WTC11 (cell line): ENCODE measurements at places on chromosomes 2 and 18. TPM values are rescaled to one million over a fixed set of nuclear protein-coding genes. Genes with fewer than 3 reads are reported as not detected.

CERKL gene
- total RNA-seq: 0.14 to 0.24 TPM in 2 of 3 replicates, not detected in the other

DNA sequence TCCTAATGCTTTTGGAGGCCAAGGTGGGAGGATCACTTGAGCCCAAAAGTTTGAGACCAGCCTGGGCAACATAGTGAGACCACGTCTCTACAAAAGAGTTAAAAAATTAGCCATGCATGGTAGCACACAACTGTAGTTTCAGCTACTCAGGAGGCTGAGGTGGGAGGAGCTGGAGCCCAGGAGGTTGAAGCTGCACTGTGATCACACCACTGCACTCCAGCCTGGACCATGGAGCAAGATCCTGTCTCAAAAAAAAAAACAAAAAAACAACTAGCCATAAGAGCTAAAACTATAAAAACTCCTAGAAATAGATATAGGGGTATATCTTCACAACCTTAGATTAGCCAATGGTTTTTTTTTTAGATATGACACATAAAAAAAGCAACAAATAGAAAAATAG is 16.9 kb upstream of the COL6A3 start:
- peaks cover 20% of the 10 kb centered on the region for H3K4me1 ChIP-seq
- no peaks in the 10 kb centered on the region for H3K36me3 ChIP-seq
- DNase-seq: no peak
- no peak overlapping the region for H3K4me3 ChIP-seq

ZSWIM2 gene
- not detected in 3 replicates for total RNA-seq

DNA sequence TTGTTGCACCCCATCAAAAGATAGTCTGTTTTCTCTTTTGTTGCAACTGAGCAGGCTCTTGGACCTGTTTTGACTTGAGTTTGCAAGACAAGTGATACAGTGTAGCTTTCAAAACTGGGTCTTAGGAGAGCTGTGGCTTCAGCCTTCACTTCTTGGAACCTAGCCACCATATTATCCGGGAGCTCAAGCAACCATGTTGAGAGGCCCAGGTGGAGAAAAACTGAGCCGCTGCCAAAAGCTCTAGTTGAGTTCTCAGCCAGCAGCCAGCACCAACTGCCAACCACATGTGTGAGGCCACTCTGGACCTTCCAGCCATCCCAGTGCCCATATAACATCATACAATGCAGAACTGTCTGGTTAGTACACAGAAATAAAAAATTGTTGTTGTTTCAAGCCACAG is 5.4 kb downstream of the CACNB4 start:
- no peak overlapping the region for H3K27ac ChIP-seq
- H3K4me1 ChIP-seq: peaks cover 10% of the 10 kb centered on the region
- H3K4me3 ChIP-seq: no peak overlapping the region
- DNase-seq: no peak

GRCh38 chr2:71353248-71353647 is 21.7 kb downstream of the ZNF638 start:
- H3K27me3 ChIP-seq: no peaks in the 10 kb centered on the region
- H3K36me3 ChIP-seq: peaks cover 41% of the 10 kb centered on the region
- peak overlapping the region; percentile 34 for H3K27ac ChIP-seq
- no peak overlapping the region for H3K4me3 ChIP-seq
- no peaks in the 10 kb centered on the region for H3K4me1 ChIP-seq
- DNase-seq: no peak

GRCh38 chr18:12038082-12038638 is 55.5 kb upstream of the ANKRD62 start:
- peaks cover 25% of the 10 kb centered on the region for H3K27me3 ChIP-seq
- peak overlapping the region; percentile 68 for H3K4me3 ChIP-seq
- no peak overlapping the region for H3K27ac ChIP-seq
- peak; percentile 38 for DNase-seq
- H3K36me3 ChIP-seq: peaks cover 2% of the 10 kb centered on the region
